ENCODE measurements at places on chromosomes 13 and 19. TPM values are rescaled to one million over a fixed set of nuclear protein-coding genes. Genes with fewer than 3 reads are reported as not detected.

DNA sequence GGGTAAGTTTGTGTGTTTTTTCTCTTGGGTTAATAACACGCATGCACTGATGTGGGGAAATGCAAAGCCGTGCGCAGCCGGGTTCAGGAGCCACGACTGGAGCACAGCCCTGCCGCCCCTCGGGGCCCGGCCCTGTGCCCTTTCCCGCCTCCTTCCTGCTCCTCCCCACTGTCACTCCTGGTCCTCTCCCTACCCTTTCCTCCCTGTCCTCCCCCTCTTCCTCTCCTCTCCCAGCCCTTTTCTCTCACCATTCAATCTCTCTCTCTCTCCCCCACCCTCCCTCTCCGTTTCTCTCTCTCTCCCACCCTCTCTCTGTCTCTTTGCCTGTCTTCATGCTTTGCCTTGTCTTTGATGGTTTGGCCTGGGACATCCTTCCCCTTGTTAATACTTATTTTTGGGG is 27.2 kb downstream of the PLEKHJ1 start:
- no peak for DNase-seq

GRCh38 chr19:19540064-19540714 is 2.1 kb downstream of the CILP2 start:
- peak; percentile 41 for DNase-seq

DNA sequence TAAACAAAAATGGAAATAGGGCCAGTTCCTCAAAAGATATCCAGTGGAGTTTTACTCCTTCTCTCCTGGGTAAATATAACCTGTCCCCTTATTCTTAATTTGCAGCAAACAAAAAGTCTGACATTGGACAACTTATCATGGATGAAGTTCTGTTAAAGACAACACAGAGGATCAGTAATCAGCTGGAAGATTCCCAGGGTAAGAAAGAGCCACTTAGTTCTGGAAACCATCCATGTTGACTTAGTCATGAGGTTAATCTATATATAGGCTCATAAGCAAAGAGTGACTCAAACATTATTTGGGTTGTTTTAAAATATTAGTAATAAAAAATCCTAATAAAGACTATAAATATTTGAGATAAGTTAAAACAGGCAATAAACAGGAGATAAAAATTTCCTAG is 40.5 kb upstream of the EBPL start:
- no peak for DNase-seq

SIGLECL1 gene
- not detected for total RNA-seq

CLDND2 gene
- total RNA-seq = 2.3 TPM

DNA sequence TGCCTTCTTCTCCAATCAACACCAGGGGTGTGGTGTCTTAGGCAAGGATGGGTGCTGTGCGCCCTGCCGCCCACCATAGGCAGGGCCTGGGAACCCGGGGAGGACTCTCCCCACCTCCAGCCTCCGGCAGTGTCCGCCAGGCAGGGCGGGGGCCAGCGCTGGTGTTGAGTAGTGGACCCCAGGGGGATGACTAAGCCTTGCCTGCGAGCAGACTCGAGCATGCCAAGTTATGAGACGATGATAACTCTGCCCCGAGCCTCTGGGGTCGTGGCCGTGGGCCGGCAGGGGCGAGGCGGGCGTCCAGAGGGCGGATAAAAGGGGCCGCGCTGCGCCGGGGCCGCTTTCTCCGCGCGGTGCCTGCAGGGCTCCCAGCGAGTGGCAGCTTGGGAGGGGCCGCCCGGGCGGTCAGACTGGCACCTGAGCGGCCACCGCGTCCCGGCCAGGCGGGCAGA is at the start of gene MEDAG:
MEDAG (plus strand) TSS at position 340 of the 452 bp plus-strand sequence. CDS start 245 bp downstream, outside the sequence.
- no peak for DNase-seq

GRCh38 chr19:34990578-34991192 is 9.4 kb upstream of the GRAMD1A start:
- no peak for DNase-seq

KCTD15 gene
- 0.14 TPM for total RNA-seq

GRCh38 chr19:49355909-49356353 is 6.3 kb downstream of the TEAD2 start:
- no peak for DNase-seq

DNA sequence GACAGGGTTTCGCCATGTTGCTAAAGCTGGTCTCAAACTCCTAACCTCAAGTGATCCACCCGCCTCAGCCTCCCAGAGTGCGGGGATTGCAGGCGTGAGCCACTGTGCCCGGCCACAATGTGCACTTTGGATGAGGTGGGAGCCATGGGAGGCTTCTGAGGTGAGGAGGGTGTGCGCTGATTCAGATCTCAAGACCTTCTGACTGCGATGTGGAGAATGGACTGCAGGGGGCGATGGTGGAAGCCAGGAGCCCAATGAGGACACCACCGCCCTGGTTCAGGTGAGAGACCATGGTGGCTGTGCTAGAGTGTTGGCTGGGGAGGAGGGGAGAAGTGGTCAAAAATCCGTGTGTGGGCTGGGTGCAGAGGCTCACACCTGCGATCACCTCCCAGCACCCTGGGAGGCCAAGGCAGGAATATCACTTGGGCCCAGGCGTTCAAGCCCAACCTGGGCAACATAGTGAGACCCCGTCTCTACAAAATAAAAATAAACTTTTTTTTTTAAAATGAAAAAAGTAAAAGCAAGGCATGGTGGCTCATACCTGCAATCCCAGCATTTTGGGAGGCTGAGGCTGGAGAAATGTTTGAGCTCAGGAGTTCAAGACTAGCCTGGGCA is 5.6 kb downstream of the INAFM1 start:
- DNase-seq = peak; percentile 29

DNA sequence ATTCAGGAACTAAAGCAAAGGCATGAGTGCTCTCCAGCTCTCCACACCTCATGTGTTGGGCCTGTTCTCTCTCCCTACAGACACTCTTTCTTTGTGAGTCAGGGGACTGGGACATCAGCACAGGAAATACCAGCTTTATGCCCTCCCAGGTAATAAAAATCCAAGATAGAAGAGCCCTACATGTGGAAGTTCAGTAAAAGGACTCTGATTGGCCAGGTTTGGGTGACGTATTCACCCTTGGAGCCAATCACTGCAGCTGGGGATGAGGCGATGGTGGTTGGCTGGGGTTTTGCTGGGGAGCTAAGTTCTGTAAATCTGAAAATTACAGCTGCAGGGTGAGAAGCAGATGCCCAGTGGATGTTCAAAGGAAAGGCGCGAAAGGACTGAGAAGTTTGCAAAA is 32.5 kb downstream of the CCDC70 start:
- no peak for DNase-seq

DNA sequence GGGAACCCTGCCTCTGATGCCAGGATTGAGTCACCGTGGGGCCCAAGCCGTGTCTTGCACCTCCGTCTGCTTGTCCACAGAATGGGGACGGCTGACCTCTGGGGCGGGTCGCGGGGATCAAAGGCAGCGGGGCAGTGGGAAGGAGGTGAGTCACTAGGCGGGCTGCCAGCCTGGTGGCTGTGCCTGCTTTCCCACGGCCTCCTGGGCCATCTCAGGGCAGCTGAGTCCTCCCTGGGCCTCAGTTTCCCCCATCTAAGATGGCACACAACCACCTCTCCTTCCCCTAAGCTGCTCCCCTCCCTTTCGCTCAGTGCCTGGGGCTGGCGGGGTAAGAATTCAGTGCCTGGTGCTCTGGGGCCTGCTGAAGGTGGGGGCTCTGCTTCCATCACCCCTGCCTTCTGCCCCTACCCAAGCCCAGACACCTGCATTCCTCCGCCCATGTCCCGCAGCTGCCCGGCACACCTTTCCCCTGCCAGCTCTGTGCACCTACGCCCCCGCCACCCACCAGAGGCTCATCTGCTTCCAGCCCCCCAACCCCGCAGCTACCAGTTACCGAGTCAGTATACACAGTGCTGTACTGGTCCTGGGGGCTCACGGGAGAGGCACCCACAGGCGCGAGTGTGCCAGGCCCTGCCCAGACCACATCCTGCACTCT is 3.5 kb downstream of the MKNK2 start:
- no peak for DNase-seq

- DNase-seq = no peak
These were observed 1211.9 kb upstream of the ATXN8OS start for GRCh38 chr13:68895696-68896095.

DNA sequence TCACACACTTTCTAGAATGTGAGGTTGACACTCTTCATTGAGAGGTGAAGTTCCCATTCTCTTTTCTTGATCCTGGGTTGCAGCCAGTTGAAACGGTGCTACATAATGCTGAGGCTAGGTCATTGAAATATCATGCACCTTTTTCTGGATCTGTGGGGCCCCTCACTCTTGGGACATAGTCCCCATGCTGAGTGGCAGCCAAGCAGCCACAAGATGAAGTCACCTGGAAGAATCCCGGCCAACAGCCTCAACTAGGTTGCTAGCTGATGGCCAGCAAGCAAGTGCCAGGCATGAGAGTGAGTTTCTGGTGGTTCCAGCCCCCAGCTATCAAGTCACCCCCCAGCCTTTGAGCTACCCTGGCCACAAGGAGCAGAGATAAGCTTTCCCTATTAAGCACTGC is 148.5 kb upstream of the TSHZ3 start:
- no peak for DNase-seq
